ENCODE measurements at places on chromosomes 13 and 19.

DNA sequence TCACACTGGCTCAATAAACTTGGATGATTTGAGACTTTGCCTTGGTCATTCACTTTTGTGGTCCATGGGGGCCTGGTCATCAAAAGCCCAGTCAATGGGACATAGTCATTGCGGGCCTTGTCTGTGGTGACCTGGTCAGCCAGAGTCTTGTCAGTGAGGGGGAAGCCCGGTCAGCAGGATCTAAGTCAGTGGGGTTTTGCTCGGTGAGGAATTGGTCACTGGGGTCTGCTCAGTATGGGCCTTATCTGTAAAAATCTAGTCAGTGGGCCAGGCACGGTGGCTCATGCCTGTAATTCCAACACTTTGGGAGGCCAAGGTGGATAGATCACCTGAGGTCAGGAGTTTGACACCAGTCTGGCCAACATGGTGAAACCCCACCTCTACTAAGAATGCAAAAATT, 63.7 kb upstream of the TPM4 start:
- DNase-seq: no peak

- DNase-seq: no peak
These were observed 2.8 kb downstream of the RNF113B start for GRCh38 chr13:98174307-98174706.

DNA sequence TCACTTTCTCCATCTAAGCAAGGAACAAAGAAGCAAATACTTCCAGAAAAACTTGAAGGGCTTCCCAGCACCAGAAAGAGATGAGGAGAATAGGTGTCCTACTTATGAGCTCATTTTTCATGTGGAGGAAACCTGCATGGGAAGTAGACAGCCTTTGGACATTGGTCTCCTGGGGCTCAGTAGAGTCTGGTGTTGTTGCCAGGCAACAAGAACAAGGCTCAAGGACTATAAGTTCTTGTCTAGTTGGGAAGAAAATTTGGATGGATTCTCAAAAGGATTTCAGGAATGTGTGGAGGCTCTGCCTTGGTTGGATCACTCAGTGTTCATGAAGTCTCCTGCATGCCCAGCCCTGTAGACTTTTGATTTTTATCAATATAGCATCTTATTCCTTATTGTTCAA, 84.5 kb downstream of the MBNL2 start:
- DNase-seq: no peak

DNA sequence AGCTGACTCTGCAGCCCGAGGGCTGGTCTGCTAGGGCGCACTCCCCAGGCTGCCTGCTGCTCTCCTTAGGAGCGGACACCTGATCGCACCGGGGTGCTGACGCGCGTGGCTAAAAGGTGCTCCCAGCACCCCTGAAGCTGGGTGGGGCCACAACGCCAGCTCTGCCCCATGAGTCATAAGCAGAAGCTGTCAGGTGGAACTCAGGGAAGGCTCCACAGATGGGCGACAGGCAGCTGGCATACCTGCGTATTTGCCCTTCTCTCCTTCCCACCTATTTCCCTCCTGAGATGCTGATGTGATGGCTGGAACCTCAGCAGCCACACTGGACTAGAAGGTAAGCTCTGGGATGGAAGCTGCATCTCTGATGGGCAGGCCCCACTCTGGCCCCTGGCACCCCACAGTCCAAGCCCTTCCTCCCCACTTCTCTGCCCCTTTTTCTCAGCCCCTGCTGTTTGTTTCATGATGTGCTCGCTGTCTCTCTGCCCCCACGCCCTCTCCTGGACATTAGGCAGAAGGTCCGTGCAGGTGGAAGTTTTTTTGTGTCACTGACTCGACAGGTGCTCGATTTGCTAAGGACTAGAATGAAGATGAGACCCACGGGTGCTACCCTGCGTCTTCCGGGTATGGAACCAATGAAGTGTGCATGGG, 30.3 kb upstream of the CACTIN start:
- DNase-seq: no peak

DNA sequence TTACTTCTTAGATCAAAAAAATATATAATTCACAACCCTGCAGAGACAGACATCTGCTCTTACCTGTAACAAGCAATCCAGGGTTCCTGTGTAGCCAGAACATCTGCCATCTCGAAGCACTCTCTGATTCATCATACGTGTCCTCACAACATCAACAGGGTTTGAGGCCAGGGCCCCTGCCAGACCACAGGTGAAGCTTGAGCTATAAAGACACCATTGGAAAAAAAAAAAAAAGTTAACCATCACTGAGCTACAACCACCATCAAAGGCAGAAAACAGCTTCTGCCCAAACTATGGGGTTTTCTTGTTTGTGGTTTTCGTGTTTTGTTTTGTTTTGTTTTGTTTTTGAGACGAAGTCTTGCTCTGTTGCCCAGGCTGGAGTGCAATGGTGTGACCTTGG, 19.3 kb downstream of the SLC25A30 start:
- no peak for DNase-seq

Measured in NCI-H526 (cell line).